ENCODE measurements at places on chromosomes 7 and 10.

DNA sequence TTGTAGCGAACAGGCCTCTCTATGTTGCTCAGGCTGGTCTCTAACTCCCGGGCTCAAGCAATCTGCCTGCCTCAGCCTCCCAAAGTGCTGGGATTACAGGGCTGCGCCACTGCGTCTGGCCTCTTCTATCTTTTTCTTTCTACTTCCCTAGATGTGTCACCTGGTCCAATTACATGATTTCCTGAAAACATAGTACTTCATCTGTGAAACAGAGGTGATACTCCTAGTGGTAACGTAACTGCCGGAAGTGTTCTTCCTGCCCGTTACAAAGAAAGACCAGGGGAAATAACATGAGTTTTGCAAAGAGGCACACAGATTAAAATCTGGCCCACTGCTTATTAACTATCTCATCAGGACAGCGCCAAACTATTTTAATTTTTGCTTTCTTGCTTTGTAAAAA lies 18.4 kb upstream of the HGF start:
- no peak for DNase-seq

DNA sequence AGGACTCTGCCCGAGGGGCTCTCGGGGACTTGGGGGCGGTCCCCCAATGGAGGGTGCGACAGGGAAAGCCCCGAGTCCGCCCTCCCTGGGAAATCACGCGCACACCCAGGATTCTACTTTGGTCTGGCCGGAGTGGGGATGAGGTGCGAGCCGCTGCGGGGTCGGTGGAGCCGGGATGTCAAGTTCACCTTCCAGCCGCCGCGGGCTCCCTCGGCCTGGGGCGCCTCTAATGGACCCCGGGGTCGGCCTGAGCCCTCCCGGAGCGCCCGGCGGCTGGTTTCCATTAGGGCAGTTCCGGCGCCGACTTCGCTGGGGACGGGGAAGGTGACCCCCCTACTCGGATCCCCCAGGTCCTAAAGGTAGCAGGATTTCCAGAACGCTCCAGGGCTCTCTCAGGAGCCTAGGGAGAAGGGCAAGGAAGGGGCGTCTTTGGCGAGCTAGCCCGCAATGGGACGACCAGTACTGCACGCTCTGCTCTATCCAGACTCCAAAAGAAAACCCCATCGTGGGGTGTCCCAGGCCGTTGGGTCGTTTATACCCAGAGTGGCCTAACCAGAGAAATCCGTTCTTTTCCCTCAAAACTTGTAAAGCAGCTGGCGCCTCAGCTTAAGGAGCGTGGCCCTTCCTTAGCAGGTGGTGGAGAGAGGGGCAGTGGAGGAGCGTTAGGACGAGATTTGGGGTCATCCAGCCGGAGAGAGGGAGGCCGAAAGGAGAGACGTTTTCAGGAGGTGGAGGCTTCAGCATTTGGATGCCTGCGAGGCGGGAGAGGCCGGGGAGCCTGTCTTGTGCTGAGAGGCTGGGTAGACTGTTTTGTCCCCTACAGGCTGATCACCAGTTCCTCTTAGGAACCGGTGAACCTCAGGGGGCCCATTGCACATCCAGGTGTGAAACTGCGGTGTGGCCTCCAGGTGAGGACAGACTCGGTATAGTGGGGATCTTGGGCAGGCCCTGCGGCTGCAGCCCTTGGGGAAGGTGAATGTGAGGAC lies 860 bp upstream of the WDR86 start:
- DNase-seq = no peak

DNA sequence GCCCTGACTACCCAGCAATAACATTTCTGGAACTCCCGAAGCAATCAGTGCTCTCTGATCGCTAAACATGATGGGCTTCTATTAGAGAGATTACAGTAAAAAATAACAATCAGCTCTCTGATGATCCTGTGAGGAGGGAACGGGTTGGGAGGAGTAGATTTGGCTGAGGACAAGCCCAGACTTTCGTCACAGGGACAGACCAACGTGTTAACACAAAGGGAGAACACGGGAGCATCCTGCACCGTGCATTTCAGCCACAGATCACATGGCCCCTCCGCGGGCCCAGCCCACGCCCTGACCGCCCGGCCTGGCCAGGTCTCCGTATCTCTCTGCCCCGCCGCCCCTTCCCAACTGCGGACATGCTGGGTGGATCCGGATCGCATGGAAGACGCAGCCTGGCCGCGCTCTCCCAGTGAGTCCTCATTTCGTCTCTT lies 95.0 kb upstream of the AGBL3 start:
- DNase-seq = no peak

GRCh38 chr7:68507668-68508067 lies 1090.6 kb upstream of the AUTS2 start:
- DNase-seq = no peak

DNA sequence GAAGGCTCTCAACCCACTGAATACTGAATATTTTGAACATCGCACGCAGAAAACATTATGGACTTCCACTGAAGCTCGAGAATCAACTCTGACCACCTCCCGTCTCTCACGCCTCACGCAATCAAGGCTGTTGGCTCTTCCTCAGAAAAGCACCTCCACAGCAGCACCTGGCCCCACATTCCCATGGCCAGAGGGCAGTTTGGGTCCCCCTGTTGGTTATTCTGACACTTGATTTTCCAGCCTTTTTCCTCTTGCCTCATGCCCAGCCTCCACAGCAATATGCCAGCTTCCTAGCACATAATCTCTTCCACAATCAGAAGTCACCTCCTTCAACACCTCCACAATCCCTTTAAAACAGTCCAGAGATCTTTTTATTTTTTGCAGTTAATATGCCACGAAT lies 55.9 kb downstream of the SVOPL start:
- no peak for DNase-seq

DNA sequence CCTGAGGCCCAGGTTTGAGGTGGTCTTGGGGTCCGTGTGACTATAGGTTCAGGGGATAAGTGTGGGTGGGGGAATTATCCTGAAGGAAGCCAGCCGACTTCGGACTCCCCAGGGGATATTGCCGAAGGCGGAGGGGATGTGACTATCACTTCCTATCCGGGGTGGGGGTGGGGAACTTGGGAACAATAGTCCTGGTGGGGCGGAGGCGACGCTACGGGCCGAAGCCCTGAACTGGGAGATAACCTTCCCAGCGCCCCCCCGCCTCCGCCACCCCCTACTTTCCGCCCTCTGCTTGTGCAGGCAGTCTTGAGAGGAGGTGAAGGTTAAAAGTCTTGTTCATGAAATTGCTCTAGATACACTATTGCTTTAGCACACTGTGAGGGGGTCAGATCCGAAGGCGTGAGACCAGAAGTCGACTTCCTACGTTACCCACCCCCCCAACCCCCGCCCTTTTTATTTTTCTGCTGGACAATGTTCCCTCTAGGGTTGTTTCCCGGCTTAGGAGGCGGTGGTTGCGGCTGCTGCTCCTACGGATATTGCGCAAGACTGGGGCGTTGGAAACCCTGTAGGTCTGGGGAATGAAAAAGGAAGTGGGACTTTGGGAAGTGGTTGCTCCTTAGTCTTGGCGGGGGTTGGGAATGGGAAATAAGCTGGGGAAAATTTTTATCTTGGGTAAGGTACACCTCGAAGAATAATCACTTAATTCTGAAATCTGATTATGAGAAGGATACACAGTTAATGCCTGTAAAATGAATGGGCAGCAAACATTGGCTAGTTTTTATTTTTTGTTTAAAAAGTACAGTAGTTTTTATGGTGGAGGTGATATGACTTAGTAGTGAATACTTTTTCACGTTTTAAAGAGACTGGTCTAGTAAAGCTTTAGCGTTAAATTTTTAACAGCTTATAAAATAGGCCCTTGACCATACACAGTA lies 1.5 kb downstream of the PTPN12 start:
- DNase-seq = no peak

- DNase-seq = no peak
Observed at GRCh38 chr7:106065575-106066500, 46.3 kb downstream of the SYPL1 start.

GRCh38 chr7:85292908-85293576 lies 106.2 kb upstream of the SEMA3D start:
- no peak for DNase-seq

DNA sequence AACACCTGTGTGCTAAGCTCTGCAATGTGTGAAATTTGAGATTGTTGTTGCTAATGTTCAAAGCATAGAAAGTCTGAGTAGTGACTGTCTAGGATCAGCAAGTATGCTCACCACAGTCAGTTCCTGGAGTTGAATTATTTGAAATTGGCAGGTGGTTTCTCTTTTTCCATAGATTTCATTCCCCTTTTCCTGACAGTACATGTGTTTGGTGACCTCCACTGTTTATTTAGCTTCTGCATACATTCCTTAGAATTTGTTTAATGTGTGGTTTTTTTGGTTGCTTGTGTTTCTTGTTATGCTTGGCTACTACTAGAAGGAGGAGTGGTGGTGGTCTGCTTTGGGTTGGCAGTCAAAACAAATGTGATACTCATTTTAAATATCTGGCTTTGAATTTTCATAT lies 52.3 kb downstream of the FOXP2 start:
- no peak for DNase-seq

DNA sequence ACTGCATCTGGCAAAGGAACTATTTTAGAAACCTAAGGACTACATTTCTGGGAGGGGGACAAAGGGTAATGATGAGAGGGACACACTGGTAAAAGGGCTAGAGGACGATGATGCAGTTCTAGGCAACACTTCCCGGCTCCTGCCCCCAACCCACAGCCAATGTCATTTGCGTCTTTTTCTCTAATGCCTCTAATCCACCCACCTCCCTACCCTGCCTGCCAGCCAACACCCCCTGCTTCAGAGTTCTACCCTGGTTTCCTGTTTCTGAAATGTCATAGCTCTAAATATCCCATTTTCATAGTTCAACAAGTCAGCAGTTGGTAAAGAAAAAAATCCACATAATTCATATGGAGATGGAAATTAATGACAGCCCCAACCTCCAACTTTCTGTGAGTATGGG lies 79.0 kb downstream of the KIAA1549 start:
- no peak for DNase-seq

DNA sequence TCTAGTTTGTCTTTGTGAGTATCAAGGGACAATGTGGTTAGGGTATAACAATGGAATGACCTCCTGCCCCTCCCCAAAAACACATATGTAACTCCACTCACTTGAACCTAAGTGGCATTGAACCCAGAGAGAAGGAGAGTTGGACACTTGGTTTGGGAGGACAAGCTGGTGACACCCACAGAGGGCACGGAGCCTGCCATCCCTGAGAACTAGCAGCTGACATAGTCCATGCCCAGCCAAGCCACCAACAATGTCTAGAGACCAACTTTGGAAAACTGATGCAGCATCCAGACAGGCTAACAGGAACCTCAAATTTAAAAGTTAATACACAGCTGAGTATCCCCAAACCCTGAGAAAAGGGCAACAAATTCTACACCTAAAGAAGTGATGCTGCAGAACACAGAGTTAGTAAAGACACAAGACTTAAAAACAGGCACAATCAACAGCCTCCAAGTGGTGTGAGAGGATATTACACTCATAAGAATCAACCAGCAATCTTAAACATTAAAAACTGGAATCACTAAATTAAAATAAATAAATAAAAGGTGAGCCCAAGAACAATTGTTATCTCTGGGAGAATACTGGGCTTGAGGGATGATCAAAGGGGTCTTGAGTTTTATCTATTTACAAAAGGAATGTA lies 27.2 kb downstream of the NUDCD3 start:
- no peak for DNase-seq

DNA sequence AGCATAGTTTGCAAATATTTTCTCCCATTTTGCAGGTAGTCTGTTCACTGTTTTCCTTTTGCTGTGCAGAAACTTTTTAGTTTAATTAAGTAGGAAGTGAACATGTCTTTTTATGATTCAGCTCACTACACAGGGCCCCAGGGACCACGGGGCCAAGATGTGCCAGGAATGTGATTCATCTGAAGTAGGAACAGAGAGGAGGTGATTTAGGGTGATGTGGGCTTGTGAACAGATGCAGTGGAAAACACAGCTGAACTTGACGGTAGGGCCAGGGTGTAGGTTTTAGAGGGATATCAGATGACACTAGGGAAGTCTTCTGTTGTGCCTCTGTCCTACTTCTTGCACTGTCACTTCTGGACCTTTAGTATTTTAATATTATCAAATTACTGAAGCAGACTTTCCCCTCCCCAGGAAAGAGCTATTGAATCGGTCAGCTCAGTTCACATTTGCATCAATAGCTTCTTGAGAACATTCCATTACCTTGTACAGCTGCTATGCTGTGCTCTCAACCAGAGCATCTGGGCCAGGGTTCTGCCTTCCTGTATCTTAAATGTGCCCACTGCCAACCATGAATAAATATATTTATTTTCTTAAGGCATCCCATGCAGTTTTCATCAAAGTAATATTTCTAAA lies 96.9 kb downstream of the OSBPL3 start:
- no peak for DNase-seq

- no peak for DNase-seq
Observed at GRCh38 chr10:6343305-6344010, 140.7 kb downstream of the PFKFB3 start.

DNA sequence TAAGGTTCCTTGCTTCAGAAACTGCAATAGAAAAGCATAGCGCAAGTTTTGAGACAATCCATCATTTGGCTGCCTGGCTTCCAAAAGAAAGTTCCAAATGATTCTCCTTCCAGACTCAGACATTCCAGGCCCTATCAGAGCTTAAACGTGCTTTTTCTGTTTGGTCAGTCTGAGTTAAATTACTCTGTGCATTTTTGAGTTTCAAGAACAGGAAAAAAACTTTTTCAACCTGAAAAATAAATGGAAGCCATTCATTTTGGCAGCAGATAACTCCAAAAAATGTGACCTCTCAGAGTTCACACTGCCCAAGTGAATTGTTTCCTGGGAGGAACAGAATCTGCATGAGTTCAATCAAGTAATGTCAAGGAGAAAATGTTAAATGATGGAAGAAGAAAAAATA lies 354.2 kb downstream of the CXCL12 start:
- DNase-seq = no peak

DNA sequence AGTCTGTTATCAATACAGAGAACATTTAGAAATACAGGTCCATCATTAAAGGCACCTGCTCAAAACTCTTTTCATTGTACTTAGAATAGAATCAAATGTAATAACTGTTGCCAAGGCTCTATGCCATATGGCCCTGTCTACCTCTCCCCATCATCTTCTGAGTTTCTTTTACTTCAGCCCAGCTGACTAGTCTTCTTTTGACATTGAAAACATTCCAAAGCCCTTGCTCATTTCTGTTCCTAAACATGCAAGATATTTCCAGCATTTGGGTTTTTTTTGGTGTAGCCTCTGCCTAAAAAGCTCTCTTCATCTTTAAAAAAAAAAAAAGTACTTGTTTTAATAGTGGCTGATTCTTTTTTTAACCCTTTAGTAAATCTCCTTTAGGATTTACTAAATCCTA lies 165.5 kb upstream of the SMIM30 start:
- no peak for DNase-seq

DNA sequence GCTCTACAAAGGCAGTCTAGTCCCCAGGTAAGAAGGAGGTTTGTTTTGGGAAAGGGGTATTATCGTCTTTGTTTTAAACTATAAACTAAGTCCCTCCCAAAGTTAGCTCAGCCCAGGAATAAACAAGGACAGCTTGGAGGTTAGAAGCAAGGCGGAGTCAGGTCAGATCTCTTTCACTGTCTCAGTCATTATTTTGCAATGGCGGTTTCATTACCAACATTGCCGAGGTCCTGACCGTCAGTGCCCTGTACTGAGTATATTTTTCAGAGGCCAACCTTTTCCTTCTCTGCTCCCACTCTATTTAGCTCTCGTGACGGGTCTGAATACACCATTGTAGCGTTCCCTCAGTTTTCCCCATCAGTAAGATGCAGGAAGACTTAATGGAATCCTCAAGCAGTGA lies 184.5 kb downstream of the PRKCQ start:
- no peak for DNase-seq

GRCh38 chr10:75779276-75779675 lies 347.9 kb downstream of the LRMDA start:
- no peak for DNase-seq

- DNase-seq = no peak
Observed at GRCh38 chr7:143325240-143325639, 9.3 kb downstream of the CLCN1 start.

Measured in T-helper 22 cell (primary cell).